Breast epithelium (tissue), 4 donors: ENCODE measurements at places on chromosomes 7 and 10. TPM values are rescaled to one million over a fixed set of nuclear protein-coding genes. Genes with fewer than 3 reads are reported as not detected.

DNA sequence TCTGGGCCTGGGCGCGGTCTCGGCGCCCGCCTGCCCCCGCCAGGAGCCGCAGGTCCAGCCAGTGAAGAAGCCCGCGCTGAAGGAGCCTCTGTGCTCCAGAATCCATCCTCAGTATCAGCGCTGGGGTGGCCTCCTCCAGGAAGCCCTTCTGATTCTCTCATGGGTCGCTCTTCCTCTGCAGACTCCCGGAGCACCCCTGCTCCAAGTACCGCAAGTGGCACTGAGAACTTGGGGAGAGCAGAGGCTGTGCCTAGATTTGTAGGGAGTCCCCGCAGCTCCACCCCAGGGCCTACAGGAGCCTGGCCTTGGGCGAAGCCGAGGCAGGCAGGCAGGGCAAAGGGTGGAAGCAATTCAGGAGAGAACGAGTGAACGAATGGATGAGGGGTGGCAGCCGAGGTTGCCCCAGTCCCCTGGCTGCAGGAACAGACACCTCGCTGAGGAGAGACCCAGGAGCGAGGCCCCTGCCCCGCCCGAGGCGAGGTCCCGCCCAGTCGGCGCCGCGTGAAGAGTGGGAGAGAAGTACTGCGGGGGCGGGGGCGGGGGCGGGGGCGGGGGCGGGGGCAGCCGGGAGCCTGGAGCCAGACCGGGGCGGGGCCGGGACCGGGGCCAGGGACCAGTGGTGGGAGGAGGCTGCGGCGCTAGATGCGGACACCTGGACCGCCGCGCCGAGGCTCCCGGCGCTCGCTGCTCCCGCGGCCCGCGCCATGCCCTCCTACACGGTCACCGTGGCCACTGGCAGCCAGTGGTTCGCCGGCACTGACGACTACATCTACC is at the start of gene ALOX5:
Gene ALOX5, plus strand, starts transcription at position 641 of the 774 bp plus-strand sequence. Its CDS starts 64 bp downstream, at position 705.
- peak; percentile 64 for DNase-seq

GRCh38 chr7:47218378-47219176 is 363.3 kb downstream of the TNS3 start:
- DNase-seq = no peak

- DNase-seq = no peak
These were observed 11.3 kb downstream of the STAG3 start for GRCh38 chr7:100189061-100189460.

DNA sequence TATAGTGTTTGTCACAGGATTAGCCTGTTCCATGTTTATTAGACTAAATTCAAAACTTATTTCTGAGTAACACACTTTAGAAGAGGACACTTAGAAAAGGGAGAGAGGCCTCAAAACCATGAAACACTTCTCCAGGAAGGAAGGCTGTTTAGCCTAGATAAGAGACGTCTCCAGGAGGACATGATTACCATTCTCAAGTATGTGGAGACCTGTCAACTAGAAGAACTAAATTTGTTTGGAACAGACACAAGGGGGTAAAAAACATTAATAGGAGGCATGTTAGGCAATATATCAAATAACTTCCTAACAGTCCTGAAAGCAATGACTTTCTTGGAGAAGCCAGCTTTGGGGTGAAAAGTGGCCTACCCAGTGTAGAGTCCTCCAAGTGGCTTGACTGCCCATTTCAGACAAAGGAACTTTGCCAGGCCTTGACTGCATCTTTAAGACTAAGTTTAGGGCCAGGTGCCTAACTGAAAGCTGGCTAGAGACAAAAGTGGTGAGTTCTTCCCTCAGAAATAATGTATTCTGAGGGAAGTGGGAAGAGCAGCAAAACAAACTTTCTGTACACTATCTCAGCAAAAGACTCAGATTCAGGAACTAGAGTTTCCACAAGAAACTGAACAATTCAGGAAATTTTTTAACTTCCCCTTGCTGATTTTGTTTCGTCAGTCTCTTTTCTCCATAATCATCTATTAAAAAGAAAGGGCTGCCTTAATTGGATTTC is 11.8 kb downstream of the NCOA4 start:
- DNase-seq = no peak

DNA sequence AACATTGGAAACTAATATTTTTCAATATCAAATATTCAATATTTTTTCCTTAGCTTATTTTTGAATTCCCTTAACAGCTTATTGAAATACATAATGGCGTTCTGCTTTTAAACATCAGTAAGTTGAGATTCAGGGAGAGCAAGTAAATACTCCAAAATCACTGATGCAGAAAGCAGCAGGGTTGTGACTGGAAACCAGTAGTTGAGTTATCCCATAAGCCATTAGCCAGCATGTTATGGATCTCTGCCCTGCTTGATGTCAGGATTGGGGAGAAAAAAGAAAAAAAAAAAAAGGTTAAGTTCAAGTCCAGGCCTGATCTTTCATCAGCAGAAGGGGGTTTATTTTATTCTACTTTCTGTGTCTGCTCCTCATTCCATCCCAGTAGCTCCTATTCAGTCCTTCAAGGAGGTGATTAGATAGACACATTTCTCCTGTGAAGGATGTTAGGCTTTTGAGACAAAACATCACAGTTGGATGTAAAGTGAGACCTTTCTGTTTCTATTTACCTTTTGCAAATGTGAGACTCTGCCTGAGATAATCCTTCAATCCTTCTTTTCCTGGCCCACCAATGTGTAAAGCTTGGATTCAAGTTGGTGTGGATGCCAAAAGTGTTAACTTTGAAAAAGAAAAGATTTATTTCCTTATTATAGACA is 110.9 kb upstream of the HDAC9 start:
- DNase-seq = no peak

DNA sequence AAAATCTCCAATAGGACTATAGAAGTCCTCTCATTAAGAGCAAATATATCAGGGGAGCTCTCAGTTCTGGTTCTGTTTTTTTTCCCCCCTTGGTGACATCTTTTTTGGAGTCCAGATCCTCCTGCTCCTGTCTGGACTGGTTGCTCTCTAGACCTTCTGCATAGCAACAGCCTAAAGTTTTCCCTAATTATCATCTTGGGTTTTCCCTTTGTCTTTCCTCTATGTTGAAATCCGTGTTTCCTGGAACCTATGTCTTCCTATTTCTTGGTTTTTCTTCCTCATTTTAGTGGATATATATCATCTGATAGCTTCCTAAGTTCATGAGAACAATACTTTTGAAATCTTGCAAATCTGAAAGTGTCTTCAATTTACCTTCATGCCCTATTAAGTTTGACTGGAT is 29.7 kb upstream of the MTERF1 start:
- DNase-seq = no peak

DNA sequence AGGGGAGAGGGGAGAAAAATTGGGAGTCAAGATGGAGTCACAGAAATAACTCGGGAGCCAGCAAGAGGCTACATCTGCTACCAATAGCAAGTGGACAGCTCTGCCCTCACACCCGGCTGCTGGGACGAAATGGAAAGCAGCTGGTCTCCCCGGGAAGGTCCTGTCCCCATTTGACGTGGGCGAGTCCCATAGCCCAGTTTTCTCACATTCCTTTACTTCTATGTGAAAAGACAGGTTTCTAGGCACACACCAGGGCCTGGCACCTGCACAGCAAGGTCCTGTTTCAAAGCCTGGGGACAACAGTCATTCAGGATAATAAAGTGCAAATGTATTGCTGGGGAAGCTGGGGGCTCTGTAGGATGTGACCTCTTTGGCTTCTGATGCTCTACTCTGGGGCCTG is 162.6 kb downstream of the OAT start:
- no peak for DNase-seq

DNA sequence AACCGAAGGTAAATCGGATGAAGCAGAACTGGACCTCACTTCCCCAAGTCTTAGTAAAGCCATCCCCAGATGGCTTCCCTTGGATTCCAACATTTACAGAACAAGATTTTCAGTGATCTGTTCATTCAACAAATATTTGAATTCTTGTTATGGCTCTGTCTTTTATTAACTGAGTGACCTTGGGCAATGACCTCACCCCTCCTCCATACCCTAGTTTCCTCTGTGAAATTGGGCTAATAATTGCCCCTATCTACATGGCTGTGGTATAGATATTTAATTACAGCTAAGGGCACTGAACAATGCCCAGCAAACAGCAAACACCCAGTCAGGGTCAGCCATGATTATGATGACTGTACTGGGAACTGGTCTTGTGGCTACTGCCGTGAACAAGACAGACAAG is 19.1 kb downstream of the TECTB start:
- DNase-seq = no peak

- no peak for DNase-seq
These were observed 238.7 kb upstream of the PRSS58 start for GRCh38 chr7:142496545-142496991.

DNA sequence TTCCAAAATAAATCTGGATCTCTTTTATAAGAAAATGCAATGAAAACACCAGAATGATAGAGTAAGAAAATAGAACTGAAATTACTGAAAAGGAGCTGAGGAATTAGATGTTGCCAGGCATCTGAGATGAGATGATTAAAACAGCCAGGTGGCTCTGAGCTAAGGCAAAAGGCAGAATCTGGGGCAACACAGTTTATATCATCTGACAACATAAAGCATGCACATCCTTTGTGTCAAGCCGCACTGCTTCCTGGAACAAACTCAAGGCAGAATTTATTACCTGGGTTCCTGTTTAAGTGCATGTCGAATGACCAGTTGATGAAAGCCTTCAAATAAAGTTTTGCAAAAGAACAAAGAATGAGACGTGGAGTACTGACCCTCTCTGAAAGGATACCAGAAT is 247.0 kb downstream of the SNX10 start:
- no peak for DNase-seq

- DNase-seq = no peak
These were observed 25.0 kb downstream of the GPER1 start for GRCh38 chr7:1112625-1113547.

DNA sequence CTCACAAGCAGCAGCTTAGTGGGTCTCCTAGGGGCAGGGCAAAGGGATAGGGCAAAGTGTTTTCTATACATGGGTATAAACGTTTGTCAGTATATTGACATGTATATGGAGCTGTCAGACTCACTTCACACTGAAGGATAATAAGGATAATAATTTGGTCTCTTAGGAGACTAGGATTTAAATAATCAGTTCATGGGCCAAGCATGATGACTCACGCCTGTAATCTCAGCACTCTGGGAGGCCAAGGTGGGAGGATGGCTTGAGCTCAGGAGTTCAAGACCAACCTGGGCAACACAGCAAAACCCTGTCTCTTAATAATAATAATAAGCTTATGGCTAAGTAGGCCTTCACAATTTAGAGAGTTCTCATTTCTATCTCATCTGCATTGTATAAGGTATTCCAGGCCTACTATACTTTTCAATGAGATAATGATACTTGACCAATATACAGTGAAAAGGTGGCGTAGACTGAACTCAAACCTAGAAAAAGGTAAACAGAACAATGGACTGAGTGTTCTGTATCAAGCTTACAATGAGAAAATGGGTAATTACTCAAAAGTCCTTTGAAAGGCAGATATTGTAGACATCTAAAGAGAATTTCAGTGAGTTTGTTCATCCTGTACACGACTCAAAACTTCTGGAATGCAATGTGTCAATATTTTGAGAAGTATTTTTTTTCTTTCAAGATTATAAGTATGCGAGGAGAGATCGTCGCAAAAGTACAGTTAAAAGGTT is 7.0 kb downstream of the GSAP start:
- DNase-seq = no peak

DNA sequence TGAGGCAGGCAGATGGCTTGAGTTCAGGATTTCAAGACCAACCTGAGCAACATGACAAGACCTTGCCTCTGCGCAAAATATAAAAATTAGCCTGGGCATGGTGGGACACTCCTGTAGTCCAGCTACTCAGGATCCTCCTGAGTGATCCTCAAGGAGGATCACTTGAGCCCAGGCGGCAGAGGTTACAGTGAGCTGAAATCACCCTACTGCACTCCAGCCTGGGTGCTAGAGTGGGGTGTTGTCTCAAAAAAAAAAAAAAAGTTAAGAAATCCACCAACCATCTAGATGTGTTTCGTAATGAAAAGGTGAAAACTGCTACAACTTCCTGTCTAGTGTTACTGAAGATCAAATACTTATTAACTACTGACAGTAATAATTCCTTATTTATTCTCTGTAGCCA is 8.1 kb downstream of the GLCCI1 start:
- no peak for DNase-seq

DNA sequence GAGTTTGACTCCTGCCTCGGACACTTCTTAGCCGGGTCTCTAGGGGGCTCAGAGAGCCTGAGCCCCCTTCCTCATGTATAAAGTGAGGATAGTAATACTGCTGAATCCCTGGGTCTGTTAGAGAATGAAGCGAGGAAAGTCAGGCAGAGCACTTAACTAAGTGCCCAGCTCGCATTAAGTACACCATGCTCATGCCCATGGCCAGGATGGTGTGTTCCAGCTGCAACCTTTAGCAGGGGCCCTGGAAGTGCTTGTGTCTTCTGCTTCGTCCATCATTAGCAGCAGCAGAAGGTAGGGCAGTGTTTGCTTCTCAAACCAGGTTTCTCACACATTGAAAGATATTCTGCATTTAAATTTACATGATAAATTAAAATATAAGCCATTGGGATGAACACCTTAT is 27.3 kb upstream of the WDFY4 start:
- no peak for DNase-seq

DNA sequence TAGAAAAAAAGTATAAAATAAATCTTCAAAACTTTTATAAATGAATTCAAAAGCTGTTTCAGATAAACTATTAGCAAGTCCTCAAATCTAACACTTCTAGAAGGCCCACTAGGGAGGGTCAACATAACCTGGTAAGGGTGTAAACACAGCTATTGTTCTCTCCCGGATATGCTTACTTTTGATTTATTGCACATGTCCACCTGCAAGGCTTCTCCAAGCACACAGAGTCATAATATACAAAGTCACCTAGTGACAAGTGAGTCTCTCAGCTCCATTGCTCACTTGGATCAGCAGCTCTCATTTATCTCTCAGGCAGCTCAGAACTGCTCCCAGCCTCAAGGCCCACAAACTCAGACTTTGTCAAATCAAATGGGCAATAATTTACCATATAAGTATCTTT is 44.0 kb upstream of the COL1A2 start:
- DNase-seq = no peak

GRCh38 chr10:80871083-80871482 is 333.4 kb downstream of the SH2D4B start:
- no peak for DNase-seq

- no peak for DNase-seq
These were observed 550 bp upstream of the CALU start for GRCh38 chr7:128738570-128739047.

Gene LIPM
- total RNA-seq = not detected

Gene GSTK1
- total RNA-seq = 199 TPM

Gene NEUROG3
- total RNA-seq = not detected

Gene SPDYE5
- total RNA-seq = not detected

Gene CTAGE4
- 0.80 TPM for total RNA-seq

Gene POT1
- total RNA-seq = 19.7 TPM

Gene ANKRD61
- total RNA-seq = not detected

Gene SDK1
- 18.2 TPM for total RNA-seq

Gene COMMD3
- 51.4 TPM for total RNA-seq

Gene PRSS37
- total RNA-seq = not detected

Gene ALOX5
- 49.0 TPM for total RNA-seq

Gene SEMA4G
- 0.48 TPM for total RNA-seq
